ENCODE measurements at places on chromosomes 2 and 18.

DNA sequence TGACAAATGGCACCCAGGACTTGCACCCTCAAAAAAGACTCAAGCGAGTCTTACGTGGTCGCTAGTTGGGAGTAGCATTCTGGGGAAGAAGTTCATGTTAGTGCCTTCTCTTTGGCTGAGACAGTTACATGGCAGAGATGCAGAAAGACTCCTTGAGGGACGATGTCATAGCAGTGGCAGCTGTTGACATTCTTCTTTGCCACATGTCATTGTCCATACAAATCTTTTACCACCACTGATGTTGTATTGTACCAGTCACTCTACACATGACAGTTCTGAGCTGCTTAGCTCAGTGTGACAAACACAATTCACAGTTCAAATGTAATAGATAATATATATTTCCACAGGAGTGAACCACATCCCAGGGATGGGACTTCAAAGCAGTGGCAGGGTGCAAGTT lies 197.1 kb downstream of the TCF4 start:
- no peak for DNase-seq

DNA sequence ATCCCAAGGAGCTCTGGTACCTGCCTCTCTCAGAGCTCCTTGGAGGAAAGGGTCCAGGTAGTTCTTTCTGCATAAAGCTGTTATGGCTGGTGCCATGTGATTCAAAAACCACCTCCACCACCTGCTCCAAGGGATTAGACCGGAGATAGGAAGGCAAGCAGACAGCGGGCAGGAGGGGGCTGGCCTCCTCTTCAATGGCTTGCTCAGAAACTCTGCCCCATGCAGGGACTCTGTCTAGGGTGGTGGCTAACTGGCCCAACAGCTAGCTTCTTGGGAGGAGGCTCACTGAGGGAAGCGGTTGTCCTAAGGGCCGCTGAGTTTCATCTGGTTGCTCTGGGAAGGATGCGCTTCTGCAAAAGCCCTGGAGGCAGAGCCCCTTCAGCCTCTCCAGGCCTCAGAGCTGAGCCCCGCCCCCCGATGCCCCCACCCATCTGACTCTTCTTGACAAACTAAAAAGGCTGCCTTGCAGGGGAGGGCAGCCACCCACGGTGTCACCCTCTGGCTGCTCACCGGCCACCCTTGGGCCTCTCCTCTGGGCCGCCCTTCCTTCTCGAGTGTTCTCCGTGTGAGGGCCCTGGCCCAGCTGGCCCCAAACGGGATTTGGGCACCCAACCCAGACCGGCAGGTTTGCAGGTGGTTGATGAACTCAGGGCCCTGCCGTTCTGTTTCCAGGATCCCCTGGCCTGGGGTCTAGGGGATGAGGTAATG lies 90.2 kb downstream of the MCFD2 start:
- no peak for DNase-seq

- peak; percentile 33 for DNase-seq
Measured at GRCh38 chr2:33645861-33646260, 46.8 kb upstream of the FAM98A start.

- no peak for DNase-seq
Measured at GRCh38 chr2:170163411-170164065, 14.4 kb upstream of the MYO3B start.

GRCh38 chr2:42900289-42900891 lies 108.0 kb upstream of the HAAO start:
- DNase-seq: no peak

- DNase-seq: no peak
Measured at GRCh38 chr2:2765839-2766495, 434.9 kb upstream of the MYT1L start.

GRCh38 chr18:21865043-21865442 lies 124.5 kb downstream of the MIB1 start:
- DNase-seq: no peak

GRCh38 chr18:10524507-10525370 lies 1.1 kb upstream of the NAPG start:
- DNase-seq: no peak
